ENCODE measurements at places on chromosomes 12 and 14. TPM values are rescaled to one million over a fixed set of nuclear protein-coding genes. Genes with fewer than 3 reads are reported as not detected.
A peak's percentile ranks its signal among the peaks of the same experiment; 100 is the strongest.

DNA sequence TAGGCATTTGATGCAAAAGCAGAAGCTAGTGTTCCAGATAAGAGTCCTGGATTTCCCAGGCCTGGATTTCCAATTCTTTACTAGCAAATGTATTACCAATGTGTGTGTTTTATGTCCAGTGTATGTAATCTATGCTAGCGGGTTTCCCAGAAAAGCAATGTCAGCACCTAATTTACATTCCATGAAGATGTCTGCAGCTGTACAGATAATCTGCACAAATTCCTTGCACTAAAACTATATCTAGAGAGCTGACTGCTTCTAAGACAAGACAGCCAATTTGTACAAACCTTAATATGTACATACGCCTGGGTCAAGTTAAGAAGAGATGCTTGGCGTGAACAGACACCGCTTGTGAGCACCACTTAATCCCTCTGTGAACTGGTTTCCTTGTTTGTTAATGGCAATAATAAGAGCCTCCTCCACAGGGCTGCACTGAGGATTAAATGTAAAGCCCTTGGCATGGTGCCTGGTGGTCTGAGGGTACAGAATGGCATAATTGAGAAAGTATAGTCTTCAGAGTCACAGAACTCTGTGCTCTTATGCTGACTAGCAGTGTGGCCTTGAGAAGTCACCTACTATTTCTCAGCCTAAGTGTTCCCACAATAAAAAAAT is 185.6 kb downstream of the EPS8 start:
- no peak for DNase-seq

- DNase-seq, result no peak
Observed at GRCh38 chr12:99523853-99524252, 123.7 kb upstream of the GARIN6 start.

GRCh38 chr12:120928864-120929652 is 24.9 kb upstream of the SPPL3 start:
- peak; percentile 64 for DNase-seq

DNA sequence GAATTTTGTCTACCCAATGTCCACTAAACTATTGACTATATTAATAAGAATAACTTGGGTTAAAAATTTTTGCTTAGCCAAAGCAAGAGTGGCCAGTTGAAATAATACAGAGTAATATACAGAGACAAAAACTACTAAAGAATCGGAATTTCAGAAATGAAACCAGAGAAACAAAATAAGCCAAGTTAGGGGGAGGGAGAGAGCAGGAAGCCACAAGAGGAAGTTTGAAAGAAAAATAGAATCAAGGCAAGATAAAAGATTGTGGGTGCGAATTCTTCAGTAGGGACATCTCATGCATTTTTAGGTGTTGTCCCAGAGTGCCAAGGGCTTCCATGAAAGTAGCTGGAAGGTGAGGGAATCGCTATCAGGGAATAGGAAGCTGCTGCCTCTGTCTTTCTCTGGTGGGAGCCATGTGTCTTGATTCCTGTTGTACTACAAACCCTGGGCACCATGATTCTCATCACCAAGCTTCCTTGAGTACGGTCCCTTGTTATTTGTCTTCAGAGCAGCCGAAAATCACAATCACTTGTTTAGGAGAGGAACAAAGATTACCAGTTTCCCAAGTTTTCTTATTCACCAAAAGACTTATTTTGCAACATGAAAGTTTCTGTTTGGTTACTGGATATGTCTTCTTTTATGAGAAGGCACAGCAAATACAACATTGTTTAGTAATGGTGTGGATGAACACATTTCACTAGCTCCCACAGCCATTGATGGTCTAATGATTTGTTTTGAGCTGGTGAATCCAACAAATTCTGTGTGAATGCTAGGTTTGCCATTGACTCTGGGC is 16.7 kb downstream of the NEUROD4 start:
- no peak for DNase-seq

DNA sequence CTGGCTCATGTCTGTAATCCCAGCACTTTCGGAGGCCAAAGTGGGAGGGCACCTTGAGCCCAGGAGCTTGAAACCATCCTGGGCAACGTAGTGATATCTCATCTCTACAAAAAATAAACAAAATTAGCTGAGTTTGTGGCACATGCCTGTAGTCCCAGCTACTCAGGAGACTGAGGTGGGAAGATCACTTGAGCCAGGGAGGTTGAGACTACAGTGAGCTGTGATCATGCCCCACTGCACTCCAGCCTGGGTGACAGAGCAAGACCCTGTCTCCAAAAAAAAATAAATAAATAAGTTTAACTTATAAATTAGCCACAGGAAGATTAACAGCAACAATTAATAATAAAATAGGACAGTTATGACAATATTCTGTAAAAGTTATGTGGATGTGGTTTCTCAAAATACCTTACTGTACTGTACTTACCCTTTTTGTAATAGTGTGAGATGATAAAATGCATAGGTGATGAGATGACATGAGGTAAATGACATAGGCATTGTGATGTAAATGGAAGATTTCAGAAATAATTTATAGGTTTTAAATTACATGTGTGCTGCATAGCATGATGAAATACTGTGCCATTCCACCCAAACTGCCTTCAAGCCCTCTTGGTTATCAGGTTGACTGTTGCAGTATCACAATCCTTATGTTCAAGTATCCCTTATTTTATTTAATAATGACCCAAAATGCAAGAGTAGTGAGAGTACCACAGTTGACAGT is 22.0 kb downstream of the USP15 start:
- no peak for DNase-seq

GRCh38 chr14:38256533-38256840 is 594 bp upstream of the CLEC14A start:
- DNase-seq, result no peak

GRCh38 chr12:106865683-106866082 is 90.0 kb upstream of the TMEM263 start:
- peak; percentile 13 for DNase-seq

DNA sequence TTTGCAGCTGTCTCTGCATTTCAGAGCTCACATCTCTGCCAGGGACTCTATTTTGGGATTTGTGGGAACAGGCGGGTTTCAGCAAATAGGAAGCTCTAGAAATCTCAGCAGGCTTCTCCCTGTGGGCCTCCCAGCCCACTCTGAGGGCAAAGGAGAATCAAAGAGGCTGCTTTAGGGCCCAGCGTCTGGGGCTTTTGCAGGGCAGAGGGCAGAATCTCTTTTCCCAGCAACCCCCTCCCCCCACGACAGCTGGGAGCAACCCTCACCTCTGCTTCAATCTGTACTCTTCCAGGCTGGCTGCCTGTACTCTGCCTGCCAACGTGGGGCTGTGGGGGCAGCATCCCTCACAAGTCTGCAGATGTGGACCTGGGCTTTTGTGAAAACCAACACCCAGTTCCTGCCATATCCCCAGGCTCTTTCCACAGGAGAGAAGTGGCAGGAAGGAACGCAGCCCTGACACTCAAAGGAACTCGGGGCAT is 529.6 kb upstream of the TBX3 start:
- peak; percentile 18 for DNase-seq

- DNase-seq, result no peak
Observed at GRCh38 chr12:11895421-11896078, 175.2 kb upstream of the BCL2L14 start.

The CDCA3 gene
- total RNA-seq, result 49.1 TPM

The RILPL1 gene
- 8.2 TPM for total RNA-seq

The RFC5 gene
- total RNA-seq, result 34.5 TPM
